ENCODE measurements at places on chromosomes 13 and 19. TPM values are rescaled to one million over a fixed set of nuclear protein-coding genes. Genes with fewer than 3 reads are reported as not detected.

Gene CEACAM5
- total RNA-seq, result not detected

Gene URAD
- not detected for total RNA-seq

Gene SSC5D
- total RNA-seq, result 19.6 TPM

Gene EID2B
- total RNA-seq, result 5.1 TPM

Gene TNNT1
- total RNA-seq, result 20.3 TPM

Gene MUC16
- total RNA-seq, result under 0.01 TPM

Gene VSIG10L
- 0.91 TPM for total RNA-seq

Gene N4BP2L1
- total RNA-seq, result 0.39 TPM

Gene LSM4
- 407 TPM for total RNA-seq

Gene B3GNT8
- total RNA-seq, result 1.8 TPM

Gene GTF2F1
- total RNA-seq, result 71.2 TPM

Gene RAVER1
- 38.0 TPM for total RNA-seq

Gene C19orf81
- total RNA-seq, result not detected

Gene TEKTIP1
- not detected for total RNA-seq

Gene PSG6
- not detected for total RNA-seq

Gene OR1M1
- not detected for total RNA-seq

Gene AMH
- under 0.01 TPM for total RNA-seq

Gene NLRP4
- total RNA-seq, result not detected

Gene PSG2
- not detected for total RNA-seq

Gene LRRC25
- total RNA-seq, result not detected

Gene ANGPTL8
- not detected for total RNA-seq

Gene PTBP1
- total RNA-seq, result 297 TPM

Gene DNM2
- total RNA-seq, result 60.5 TPM

Gene PEG3
- total RNA-seq, result 1.4 TPM

Gene CFD
- total RNA-seq, result 0.91 TPM

Gene RNF17
- not detected for total RNA-seq

Gene U2AF1L4
- 9.3 TPM for total RNA-seq

Gene CEACAM7
- total RNA-seq, result not detected

Gene EDDM13
- not detected for total RNA-seq

Gene SIGLEC8
- not detected for total RNA-seq

Gene NKG7
- total RNA-seq, result not detected

Gene JSRP1
- total RNA-seq, result 3.2 TPM

Gene MYBPC2
- total RNA-seq, result 0.64 TPM

Gene NCR1
- total RNA-seq, result not detected

Gene LILRA5
- total RNA-seq, result not detected

Gene CATSPERD
- total RNA-seq, result not detected

Gene GGACT
- 5.2 TPM for total RNA-seq

Gene GATAD2A
- total RNA-seq, result 27.8 TPM

Gene ARHGAP45
- total RNA-seq, result 3.4 TPM

Gene TNFSF9
- total RNA-seq, result 1.3 TPM

Gene CEACAM4
- not detected for total RNA-seq

Gene PINLYP
- total RNA-seq, result 5.3 TPM

Gene APOC4
- total RNA-seq, result not detected

Gene ZNF506
- total RNA-seq, result 18.7 TPM

Gene SPACA4
- not detected for total RNA-seq

Data from epithelial cell of alveolus of lung (primary cell).